ENCODE measurements at places on chromosomes 1 and 21.

- no peak for DNase-seq
These were observed 260.2 kb upstream of the RUNX1 start for GRCh38 chr21:35309316-35309715.

- DNase-seq = no peak
These were observed 210.0 kb downstream of the HLX start for GRCh38 chr1:221089273-221089672.

- DNase-seq = no peak
These were observed 277.4 kb downstream of the ZNF648 start for GRCh38 chr1:181784039-181784683.

DNA sequence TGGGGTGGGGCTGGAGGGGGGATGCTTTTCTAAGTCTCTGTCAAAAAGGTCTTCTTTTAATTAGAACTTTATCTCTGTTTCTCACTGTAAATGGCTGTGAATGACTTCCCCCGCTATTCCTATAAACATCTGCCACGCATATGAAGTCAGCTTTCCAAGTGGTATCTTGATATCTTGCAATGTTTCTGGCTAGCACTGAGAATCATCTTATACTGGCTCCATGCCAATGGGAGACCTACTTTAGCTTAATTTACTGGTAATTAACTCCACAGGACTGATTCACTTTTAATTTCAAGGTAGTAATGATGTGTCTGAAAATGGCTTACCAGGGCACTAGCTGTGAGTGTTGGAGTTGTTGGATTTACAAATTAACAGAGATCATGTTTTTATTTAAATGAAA lies 4.3 kb downstream of the GPR88 start:
- DNase-seq = no peak

GRCh38 chr1:154774175-154774855 lies 95.8 kb downstream of the KCNN3 start:
- DNase-seq = no peak

All from hypothalamus (tissue), 51 donors.